DMS79 treated with DMSO at 0.1 percent for 48 hours (cell line): ENCODE measurements at places on chromosomes 16 and 17.
A peak's percentile ranks its signal among the peaks of the same experiment; 100 is the strongest.

- peak; percentile 88 for DNase-seq
These were observed 95.0 kb downstream of the ADCY9 start for GRCh38 chr16:4021070-4021779.

DNA sequence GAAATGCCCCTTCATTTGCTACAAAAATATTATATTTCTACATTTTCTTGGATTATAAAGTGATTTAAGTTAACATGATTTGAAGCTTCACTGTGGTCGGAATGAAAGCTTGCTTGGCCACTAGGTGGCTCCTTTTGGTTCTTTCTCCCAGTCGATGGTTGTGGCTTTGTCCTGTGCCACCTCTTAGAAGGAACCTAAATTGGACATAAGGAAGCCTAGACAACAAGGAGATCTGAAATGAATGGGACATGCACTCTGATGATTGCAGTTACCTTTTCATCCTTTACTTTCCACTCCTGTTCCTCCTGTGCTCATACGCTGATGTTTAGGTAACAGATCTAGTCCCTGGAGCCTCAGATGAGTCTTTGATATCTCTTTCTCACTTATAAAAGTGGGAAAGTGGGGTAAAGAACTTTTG lies 39.2 kb downstream of the FTO start:
- DNase-seq: no peak

- DNase-seq: no peak
These were observed 72.3 kb downstream of the CDK5R1 start for GRCh38 chr17:32558997-32559650.

DNA sequence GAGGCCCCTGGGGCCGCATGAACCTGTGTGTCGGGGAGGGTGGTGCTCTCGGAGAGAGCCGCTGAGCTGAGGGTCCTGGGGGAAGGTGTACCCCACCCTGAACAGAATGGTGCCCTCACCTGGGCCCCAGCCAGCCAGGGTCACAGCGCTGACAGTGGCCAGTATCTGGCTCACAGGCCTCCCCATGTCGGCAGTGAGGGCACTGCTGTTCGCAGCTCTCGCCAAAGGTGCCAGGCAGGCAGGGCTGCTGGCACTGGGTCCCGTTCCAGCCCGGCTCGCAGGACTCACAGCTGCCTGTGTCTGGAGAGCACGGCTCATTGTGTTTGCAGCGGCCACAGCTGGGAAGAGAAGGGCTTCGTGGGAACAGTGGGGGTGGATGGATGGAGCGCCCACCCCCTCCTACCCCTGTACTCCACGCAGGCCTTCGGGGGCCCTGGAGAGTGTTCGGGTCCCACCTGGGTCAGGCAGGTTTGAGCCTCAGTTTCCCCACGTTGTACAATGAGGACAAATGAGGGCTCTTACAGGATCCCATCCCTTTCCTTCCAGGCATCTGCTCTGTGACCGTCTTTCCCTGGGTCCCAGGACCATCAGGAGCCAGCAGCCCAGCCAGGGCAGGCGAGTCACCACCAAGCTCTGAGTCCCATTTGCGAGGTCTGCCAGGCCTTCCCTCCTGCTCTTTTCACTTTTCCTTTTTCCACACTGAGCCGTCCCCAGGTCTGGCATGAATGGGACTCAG lies 5.0 kb downstream of the SCARF1 start:
- DNase-seq: no peak

DNA sequence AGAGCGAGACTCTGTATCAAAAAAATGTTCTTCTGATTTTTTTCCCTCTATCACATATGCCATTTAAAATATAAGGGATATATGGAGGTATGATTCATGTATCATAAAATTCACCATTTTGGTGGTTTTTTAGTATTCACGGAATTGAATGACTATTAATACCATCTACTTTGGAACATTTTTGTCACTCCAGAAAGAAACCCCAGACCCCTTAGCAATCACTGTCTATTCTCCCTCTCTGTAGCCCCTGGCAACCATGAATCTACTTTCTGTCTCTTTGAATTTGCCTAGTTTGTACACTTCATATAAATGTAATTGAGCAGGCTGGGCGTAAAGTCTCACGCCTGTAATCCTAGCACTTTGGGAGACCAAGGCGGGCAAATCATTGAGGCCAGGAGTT lies 75.9 kb downstream of the PRKCA start:
- DNase-seq: no peak

- DNase-seq: no peak
These were observed 140.2 kb upstream of the CHMP6 start for GRCh38 chr17:80851277-80851925.

DNA sequence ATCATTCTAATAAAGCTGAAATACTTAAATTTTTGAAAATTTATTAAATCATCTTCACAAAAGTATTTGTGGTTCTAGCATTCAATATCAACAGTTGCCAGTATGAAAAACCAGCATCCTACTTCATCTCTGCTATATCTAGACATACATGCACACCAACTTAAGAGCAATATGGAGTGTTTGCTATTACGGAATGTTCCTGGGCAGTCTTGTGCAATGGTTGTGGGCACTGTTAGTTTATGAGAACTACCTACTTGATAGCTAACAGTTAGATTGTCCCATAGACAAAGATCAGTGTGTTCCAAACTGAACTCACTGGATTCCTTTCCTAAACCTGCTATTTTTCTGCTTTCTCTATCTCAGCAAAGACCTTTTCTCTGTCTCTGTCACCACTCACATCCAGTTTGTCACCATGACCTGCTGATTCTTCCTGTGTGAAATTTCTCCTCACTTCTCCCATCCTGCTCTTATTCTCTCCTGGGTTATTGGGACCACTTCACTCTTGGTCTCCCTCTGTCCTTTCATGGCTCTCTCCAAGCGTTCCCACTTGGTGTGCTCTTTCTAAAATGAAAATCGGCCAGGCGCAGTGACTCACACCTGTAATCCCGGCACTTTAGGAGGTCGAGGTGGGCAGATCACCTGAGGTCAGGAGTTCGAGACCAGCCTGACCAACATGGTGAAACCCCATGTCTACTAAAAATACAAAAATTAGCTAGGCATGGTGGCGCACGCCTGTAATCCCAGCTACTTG lies 27.7 kb downstream of the CNTROB start:
- DNase-seq: no peak

DNA sequence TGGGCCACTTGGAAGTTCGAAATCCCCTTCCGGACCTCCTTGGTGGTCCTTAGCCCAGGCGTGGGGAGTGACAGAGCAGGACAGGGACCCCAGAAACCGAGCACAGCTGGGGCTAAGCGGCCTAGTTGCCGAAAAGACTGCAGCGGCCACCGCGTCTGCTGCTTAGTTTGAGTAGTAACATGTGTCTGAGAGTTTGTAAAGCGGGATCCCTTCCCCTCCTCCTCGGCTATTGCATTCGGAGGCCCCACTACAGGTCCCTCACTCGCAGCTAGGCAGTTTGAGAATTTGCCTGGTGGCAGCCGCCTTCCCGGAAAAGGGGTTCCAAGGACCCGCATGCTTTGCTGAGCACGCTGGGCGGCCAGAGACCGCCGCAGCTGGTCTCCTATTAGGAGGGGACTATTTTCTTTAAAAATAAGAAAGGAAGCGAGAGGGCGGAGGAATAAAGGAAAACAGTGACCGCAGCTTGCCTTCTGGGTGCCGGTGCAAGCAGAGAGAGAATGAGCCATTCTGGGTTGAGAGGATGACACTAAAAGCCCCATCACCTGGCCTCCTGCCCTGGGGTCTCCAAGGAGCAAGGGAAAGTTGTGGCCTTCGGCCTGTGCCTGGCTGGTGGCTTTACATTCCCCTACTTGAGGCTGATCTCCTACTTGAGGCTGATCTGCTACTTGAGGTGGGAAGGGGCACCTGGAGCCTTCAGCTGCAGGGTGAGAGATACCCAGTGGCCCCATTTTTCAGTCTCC lies 1.1 kb upstream of the HOXB5 start:
- no peak for DNase-seq

GRCh38 chr16:57669476-57670162 lies 1.5 kb downstream of the ADGRG3 start:
- DNase-seq: no peak

- DNase-seq: no peak
These were observed 7.5 kb downstream of the NFE2L1 start for GRCh38 chr17:48055531-48056245.

DNA sequence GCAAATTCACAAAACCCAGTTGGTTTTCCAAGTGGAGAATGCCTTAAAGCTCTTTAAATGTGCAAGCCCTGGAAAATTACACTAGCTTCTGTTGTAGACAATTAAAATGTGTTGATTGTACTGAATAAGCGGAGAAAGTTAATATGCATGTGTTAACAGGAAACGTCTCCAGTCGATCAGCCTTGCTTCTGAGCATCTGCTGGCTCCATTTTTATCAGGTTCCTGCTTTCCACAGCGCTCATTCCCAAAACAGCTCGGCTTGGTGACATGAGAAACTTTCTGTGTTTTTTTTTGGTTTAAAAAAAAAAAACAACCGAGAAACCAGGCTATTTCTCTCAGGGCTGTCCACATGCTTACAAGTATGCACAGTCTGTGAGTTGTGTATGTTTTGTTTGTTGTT lies 60.7 kb downstream of the VPS35L start:
- no peak for DNase-seq

DNA sequence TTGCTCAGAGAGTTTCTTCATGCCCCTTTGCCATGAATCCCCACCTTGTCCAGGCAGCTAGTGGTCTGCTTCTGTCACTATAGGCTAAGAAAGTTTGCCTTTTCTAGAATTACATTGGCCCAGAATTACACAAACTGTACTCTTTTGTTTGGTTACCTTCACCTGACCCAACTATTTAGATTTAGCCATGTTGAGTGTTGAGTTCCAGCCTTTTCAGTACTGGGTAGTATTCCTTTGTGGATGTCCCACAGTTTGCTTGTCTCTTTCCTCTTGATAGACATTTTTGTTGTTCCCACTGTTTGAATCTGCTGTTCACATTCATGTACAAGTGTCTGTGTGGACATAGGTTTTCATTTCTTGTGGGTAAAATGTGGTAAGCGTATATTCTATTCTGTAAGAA lies 22.3 kb downstream of the USP10 start:
- DNase-seq: no peak
